ENCODE measurements at places on chromosomes 7 and 10. TPM values are rescaled to one million over a fixed set of nuclear protein-coding genes. Genes with fewer than 3 reads are reported as not detected.

DNA sequence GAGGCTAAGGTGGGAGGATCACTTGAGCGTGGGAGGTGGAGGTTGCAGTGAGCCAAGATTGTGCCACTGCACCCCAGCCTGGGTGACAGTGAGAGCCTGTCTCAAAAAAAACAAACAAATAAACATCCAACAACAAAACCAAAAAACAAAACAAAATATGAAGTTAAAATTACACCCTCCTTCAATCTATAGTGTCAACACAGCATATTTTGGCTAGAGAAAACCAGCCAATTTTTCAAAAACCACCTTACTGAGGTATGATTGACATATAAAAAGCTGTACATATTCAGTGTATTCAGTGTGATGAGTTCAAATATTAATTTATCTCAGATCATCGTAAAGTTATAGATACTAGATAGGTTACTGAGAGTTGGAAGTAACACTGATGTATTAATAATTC is 102.4 kb downstream of the ICA1 start:
- no peak for DNase-seq

Gene TUBGCP2
- 50.3 TPM for polyA plus RNA-seq

- DNase-seq = no peak
Measured at GRCh38 chr10:18959369-18959768, 89.2 kb upstream of the MALRD1 start.

DNA sequence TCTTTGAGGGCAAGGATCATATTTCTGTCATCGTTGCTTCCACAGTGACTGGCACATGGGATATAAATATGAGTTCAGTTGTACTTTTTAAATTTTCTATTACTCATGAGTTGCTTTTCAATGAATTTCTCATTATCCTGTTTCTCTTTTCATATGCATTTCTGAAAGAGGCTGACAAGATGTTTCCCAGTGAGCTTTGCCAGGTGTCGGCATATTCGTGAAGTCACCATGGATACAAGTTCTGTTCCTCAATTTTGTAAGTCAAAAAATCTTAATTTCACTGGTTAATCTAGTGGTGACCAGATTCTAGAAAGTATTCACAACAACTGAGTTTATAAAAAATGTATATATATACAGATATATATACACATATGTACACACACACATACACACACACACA is 55.7 kb upstream of the GNAI1 start:
- no peak for DNase-seq

GRCh38 chr10:128215733-128216132 is 89.5 kb upstream of the MKI67 start:
- no peak for DNase-seq

Gene C10orf88
- polyA plus RNA-seq = 14.1 TPM

DNA sequence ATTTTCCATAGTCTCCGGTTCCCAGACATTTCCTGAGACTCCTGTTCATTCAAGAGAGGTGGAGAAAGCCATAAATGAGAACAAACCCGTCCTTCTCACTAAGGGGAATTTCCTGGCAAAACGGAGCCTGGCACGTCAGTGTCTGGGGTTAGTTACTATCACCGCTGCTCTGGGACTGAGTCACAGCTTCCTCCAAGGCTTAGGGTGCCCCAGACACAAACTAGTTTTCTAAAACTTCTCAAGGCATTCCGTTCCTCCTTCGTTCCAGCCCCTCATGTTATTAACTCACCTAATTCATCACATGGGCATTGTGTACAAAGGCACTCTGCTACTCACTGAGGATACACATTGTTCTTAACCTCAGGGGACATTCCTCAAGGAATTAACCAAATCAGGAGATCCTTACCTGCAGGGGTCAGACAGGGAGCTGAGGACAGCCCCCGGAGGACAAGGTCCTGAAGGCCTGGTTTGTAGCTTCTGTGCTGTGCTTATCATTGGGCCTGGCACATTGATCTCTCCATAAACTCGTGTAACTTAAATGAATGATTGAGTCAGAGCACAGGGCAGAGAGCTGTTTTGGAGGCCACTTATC is 103.0 kb upstream of the KLF6 start:
- DNase-seq = no peak

- no peak for DNase-seq
Measured at GRCh38 chr7:69203871-69204270, 394.4 kb upstream of the AUTS2 start.

- no peak for DNase-seq
Measured at GRCh38 chr7:144001543-144001942, 1.4 kb downstream of the OR6B1 start.

Gene XRCC2
- polyA plus RNA-seq = 3.2 TPM

GRCh38 chr7:5694912-5695726 is 86.3 kb downstream of the RNF216 start:
- peak; percentile 74 for DNase-seq

Gene EBLN1
- not detected for polyA plus RNA-seq
